ENCODE measurements at places on chromosomes 12 and 14.

GRCh38 chr12:29024117-29024516 is 125.0 kb upstream of the FAR2 start:
- no peak for DNase-seq

DNA sequence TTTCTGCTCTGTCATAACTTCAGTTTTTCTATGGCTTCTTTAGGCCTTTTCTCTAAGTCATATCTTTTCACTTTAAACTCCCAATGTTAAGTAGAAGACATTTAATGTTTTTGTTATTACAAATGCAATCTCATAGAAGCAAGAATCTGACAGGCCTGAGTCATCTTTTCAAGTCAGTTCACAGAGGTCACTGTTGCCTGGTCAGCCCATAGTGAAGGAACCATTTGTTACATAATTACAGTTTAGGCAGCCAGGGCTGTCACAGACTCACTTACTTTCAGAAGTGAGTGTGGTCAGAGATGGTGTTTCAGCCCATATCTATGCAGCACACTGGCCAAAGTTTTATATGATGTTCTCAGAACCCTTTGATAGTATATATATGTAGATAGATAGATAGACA is 46.5 kb downstream of the CCER1 start:
- DNase-seq, result no peak

DNA sequence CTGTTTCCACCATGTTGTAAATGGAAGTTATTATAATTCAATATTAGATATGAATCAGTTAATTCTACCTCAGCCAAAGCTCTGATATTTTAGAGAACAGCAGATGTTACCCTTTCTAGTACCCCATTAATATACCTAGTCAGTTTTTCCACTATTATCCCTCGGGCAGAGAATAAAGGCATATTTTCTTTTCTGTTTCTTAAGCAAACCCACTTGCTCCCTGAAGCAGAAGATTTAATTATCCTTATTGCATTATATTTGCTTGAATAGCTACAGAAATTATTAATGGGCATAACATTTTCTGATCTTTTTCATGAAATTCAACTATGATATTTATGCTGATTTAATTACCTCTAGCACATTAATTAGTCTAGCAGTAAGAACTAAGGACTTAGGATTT is 832.9 kb upstream of the FBXO33 start:
- DNase-seq, result no peak

DNA sequence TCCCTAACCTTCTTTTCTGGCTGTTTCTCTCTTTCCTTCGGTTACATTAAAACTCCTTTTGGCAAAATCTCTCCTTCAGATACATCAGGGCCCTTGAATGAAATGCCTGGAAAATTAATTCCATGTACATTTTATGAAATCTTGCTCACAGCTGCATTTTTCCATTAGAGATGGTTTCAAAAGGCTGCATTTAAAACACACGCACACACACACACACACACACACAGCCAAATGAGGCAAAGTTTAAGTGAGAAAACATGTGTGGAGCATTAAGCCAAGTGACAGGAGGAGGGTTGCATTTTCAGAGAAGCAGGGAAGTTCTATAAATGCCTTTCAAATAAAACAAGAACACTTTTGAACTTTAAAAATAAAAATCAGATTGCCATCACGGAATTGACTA is 216.4 kb downstream of the LRIG3 start:
- DNase-seq, result no peak

DNA sequence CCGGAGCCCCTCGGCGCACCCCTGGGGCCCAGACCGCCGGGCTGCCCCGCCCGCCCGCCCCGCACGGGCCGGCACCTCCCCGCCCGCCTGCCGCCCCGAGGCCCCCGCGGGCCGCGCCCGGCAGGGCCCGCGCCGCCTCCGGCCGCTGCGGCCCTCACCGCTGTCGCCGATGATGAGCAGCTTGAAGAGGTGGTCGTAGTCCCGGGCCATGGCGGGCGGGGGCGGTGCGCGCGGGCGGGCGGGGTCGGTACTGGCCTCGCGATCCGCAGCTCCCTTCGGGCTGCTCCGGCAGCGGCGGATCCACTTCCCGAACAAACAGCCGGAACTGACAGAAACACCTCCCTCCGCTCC is at the start of gene RAB35:
Gene RAB35, minus strand, starts transcription at position 313 of the 351 bp plus-strand sequence. Its CDS starts 103 bp downstream, at position 210.
- no peak for DNase-seq

- DNase-seq, result no peak
Observed at GRCh38 chr12:12447837-12448236, 91.0 kb downstream of the BORCS5 start.

- no peak for DNase-seq
Observed at GRCh38 chr14:24075485-24076301, 4.3 kb downstream of the CPNE6 start.

GRCh38 chr14:69547701-69548348 is 26.8 kb downstream of the CCDC177 start:
- DNase-seq, result no peak

GRCh38 chr12:15372352-15372751 is 50.0 kb downstream of the PTPRO start:
- no peak for DNase-seq

GRCh38 chr12:65823513-65824375 is 539 bp upstream of the HMGA2 start:
- no peak for DNase-seq

- no peak for DNase-seq
Observed at GRCh38 chr12:54039417-54040147, 6.7 kb downstream of the HOXC5 start.

- DNase-seq, result no peak
Observed at GRCh38 chr12:116048879-116049278, 228.6 kb downstream of the MED13L start.

- DNase-seq, result no peak
Observed at GRCh38 chr12:114918535-114919233, 234.7 kb upstream of the TBX3 start.

- DNase-seq, result no peak
Observed at GRCh38 chr12:69732088-69732487, 6.6 kb upstream of the RAB3IP start.

DNA sequence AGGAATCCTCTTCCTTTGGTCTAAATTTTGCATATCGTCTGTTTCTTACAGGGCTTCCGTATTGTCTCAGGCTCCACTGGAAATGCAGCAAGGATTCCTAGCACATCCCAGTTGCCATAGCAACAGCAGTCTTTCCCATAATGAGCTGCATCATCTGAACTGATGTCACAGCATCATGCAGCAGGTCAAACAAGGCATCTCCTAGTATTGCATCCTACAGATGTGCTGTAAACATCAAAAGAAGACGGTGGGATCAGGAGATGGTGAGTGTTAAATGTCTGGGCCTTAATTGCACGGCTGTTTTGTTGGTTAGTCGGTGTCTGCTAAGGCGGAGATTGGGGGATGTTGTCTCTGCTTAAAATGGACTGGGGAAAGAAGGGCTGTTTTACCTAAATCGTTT is at the start of gene AKAP6:
Gene AKAP6, plus strand, starts transcription at position 153 of the 400 bp plus-strand sequence. CDS start 104,196 bp downstream, outside the sequence.
- no peak for DNase-seq

- no peak for DNase-seq
Observed at GRCh38 chr12:75635606-75636444, 124.4 kb upstream of the KRR1 start.

DNA sequence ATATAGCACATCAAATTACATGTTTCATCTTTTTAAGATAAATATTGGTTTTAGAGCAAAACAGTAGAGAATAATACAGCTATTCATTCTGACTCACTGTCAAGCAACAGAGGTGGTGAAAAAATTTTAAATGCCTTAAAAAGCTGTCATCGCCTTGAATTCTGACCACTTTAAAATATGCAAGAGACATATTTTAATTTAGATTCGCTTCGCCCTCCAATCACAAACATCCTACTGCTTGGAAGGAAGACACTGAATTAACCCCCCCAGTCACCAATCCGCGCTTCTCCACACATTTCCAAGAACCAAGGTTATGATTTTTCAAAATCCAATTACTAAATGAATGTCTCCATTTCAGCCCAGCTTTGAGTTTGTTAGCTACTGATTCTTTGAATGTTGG is 112.4 kb downstream of the TMEM132D start:
- no peak for DNase-seq

- no peak for DNase-seq
Observed at GRCh38 chr12:120276734-120277133, 11.2 kb upstream of the PXN start.

DNA sequence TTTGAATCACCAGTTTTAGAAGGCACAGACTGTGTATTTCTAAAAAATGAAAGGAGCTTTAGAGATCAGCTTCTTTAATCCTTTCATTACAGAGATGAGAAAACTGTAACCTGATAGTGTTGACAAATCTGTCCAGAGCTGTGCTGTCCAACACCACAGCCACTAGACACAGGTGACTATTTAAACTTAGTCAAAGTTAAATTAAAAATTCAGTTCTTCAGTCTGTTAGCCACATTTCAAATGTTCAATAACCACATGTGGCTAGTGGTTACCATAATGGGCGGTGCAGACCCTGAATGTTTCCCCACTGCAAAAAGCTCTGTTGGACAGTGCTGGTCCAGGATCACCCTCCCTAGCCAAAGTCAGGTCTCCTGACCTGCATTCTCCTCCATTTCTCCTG is 21.6 kb downstream of the DAD1 start:
- no peak for DNase-seq

GRCh38 chr12:110581931-110582275 is 1.2 kb downstream of the PPTC7 start:
- no peak for DNase-seq

DNA sequence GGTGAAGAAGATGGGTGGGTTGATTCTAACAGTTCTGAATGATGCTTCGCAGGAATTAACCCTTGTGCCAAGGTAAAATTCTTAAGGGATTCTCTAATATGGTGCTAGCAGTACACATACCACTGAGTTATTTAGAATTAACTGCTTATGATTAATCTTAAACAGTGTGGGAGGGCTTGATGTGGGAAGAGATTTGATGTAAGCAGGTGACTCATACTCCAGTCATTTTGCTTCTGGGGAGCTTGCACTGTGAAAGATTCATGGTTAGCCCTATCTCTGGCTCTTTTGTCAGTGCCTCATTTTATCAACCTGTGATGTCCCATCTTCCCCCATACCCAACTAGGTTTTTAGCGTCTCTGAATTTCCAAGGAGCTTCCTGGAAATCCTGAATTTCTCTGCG is 83.8 kb downstream of the NRXN3 start:
- no peak for DNase-seq

DNA sequence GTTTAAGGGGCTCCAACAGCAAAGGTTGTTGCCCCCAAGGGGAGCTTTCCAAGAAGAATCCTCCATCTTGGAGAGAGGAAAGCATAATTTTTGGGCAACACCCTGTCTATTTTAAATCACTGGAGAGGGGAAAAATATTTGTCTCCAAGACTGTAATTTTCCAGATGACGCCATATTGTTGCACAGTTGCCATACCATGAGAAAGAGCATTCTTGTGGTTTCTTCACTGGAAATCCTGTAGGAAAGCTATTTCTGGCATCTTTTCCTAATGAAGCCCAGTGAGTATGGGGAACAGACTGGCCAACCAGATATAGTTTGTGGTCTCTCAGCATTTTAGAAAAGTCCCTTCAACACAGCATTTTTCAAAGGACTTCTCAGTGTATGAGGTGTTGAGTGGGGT is 88.1 kb upstream of the MANSC4 start:
- DNase-seq, result no peak

DNA sequence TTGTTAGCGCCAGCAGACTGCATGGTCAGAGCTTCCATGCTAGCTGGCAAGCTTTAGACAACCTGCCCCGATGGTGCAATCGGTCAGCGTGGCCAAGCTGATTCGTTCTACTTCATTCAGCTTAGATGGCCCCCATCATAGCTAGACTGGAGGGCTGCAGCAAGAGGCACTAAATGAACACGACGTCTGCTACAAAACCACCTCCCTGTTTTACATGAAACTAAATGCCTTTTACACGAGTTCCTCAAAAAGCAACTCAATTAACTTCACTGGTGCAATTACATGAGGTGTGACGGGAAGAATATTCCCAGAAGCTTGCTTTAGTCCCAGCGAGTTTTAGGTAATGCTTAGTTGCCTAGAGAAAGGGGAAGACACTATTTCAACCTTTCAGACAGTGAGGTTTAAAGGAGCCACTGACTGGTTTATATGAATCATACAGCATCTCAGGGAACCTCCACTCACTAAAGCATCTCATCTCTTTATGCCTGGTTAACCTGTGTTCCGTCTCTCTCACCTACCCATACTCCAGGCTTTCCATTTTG is 8.4 kb downstream of the NIN start:
- no peak for DNase-seq

DNA sequence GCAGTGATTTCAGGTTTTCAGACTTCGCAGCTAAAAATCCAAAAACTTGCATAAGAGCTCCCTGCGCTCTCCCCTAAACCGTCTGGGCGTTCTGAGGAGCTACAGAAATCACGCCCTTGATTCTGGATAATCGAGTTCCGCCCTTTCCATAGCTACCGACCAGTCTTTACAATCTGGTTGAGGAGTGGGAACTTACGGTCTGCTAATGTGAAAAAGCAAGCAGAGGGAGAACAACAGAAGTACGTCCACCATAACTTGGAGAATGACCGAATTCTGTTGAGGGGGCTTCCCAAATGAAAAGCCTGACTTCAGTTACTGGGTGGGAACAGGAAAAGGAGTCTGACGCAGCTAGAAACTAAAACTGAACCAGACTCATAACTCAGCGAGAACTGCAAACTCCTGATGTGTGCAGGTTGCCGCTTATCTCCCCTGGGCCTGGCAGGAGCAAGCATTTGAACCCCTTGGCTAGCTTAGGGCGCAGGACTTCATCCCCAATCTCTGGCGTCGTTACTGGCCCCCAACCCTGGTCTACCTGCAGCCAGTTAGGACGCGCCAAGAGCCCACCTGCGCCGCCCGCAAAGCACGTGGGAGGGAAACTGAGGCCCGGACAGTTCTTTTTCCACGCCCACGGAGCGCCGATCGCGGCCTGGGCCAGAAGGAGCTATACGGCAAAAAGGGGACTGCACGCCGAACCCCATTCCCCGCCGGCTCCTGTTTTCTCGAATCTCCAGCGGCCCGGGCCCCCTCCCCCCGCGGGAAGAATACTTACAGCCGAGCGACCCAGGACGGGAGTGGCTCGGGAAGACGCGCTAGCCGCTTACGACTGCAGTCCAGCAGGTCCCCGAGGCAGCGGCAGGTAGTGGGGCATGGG is 838 bp downstream of the LRIG3 start:
- no peak for DNase-seq

DNA sequence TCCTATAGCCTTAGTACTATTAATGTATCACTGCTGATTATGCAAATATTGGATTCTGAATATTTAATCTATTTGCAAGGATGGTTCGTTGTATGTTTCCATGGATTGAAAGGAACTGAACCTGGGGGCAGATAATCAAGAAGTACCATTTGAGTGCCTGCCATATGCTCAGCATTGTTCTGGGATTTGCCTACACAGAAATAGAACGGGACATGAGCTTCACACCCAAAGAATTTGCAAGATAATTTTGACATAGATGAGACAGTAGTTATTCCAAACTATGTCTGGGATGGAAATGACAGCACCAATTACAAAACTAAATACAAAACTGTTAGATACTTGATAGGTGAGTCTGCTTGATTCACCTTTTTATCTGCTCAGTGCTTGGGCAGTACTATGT is 132.7 kb upstream of the NPAS3 start:
- no peak for DNase-seq

GRCh38 chr12:113154351-113154973 is 4.9 kb downstream of the CFAP73 start:
- DNase-seq, result no peak

Data from activated T-cell treated with anti-CD3 and anti-CD28 coated beads, Interleukin-2, amount 50 U/mL, for 4 hours (primary cell).